ENCODE measurements at places on chromosomes 7 and 10.

DNA sequence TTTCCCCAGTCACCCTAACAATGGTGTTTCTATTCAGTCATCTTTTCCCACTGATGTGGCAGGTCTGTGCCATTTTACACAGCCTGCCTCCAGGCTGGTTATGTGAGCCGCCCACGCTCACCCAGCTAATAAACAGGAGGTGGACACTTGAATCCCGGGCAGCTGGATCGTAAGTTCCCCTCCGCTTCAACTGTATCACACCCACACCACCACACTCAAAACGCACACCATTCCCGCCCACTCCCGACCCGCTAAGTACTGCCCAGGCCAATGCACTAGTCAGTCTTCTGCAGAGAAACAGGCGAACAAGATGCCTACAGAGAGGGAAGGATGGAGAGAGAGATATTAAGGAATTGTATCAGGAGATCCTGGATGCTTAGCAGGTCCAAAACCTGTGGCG, 38.9 kb upstream of the PFKP start:
- no peak for DNase-seq

- no peak for DNase-seq
Observed at GRCh38 chr7:26081638-26082037, 70.4 kb upstream of the NFE2L3 start.

DNA sequence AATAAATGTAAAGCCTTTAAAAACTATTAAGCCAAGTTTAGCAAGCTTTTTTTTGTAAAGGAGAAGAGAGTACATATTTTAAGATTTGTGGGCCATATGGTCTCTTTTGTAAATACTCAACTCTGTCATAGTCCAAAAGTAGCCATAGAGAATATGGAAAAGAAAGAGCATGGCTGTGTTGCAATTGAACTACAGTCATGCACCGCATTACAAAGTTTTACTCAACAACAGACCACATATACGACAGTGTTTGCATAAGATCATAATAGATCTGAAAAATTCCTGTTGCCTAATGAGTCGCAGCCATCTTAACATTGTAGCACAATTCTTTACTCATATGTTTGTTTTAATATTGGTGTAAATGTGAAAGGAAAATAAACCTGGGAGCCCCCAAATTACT, 440.8 kb downstream of the HTR7 start:
- DNase-seq = no peak

DNA sequence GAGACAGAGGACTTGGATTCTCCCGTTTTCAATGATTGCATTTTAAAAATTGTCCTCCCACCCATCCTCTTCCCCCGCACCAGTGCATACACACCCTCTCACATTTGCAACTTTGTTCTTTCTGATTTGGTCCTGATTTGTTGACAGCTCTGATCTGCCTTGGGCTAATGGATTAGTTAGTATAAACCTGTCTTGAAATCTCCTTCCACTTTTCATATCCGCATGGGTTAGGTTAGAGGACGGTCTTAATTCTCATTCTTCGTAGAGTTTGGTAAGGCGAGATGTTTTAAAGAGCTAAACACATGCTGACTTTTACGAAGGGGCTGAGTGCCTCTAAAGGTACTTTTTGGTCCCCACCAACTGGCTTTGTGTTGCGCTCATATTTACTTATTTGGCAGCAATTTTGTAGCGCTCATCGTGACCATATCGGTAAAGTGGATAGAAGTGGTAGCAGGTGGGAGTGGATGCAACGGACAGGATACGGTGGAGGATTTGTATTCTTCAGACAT, 1.1 kb downstream of the AHR start:
- DNase-seq = peak; percentile 16

- no peak for DNase-seq
Observed at GRCh38 chr10:49568235-49568634, 29.3 kb upstream of the ERCC6 start.

- DNase-seq = no peak
Observed at GRCh38 chr7:140641524-140642195, 1.0 kb upstream of the DENND2A start.

DNA sequence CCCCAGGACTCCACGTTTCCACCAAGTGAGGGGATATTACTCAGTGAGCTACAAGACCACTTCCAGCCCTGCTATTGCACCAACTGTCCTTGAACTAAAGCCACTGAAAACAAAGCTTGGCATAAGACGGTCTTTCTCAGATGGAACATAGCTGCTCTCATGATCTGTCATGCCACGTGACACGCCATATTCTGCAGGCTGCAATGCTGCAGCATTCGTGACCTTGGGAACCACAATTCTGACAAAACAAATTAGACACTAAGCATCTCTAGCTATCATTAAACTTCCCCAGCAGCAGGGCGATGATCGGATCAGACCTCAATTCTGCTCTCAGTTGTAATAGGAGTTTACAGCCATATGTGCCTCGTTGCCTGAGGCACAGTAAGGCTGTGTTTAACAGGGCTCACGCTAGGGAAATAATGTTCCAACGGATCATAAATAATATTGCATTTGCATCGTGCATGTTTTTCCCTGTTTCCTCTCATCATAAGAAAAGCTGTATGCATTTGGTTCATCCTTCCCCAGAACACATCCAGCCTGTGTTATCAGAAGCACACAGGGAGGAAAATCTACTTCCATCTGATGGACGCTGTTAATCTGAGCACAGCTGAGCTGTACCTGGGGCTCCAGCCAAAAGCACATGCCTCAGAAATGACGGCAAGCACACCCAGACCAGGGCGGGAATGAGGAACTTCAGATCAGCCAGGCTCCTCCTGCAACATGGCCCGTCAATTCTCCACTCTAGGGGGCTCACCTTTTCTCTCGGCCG, 38.6 kb upstream of the CNPY1 start:
- DNase-seq = peak; percentile 58

DNA sequence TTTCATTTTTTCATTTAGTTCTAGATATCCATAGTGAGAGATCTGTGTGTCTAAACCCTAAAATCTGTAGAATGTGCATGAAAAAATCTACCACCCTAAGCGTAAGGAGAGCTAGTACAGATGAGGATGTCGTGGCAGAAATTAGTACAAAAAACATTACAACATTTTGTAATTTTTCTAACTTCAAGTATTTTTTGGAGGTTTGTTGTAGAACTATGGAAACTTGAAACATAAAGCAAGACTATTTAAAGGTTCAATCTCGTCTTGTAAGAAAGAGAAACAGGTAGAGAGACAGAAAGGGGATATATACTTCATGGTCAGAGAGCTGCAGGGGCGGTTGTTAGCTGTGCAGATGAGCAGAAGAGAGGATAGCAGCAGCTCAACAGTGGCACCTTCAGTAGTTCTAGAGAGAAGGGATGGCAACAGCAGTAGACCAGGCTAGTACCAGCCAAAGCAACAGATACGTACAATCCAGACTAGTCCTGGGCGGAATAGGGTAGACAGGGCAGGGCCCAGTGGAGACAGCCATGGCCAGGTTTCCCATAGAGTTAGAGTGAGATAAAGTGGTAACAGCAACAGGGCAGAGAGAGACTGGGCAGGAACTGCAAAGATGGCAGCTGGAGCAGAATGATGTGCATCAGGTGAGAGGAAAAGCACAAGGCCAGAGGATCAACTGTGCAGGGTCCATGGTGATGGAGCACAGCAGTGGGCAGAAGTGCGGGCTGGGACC, 145.2 kb downstream of the FRMD4A start:
- no peak for DNase-seq

- DNase-seq = no peak
Observed at GRCh38 chr10:116713846-116714245, 28.5 kb downstream of the HSPA12A start.

- peak; percentile 47 for DNase-seq
Observed at GRCh38 chr10:49076741-49077521, 38.4 kb downstream of the VSTM4 start.

DNA sequence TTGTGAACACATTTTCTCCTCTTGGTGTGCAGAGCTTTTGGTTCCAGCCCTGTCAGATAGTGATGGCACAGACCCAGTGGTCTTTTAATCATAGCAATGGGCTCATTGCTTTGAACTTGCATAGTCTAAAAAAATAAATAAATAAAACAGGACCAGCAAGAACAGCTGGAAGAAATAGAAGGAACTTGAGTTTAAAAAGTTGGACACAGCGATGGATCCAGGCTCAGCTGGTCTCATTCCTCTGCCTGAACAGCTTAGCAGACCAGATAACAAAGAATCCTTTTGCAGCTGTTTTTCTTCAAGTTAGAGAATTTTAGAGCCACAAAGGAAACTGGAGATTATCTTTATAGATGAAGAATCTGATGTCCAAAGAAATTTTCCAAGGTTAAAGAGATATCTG, 1005.6 kb downstream of the LRMDA start:
- DNase-seq = no peak

DNA sequence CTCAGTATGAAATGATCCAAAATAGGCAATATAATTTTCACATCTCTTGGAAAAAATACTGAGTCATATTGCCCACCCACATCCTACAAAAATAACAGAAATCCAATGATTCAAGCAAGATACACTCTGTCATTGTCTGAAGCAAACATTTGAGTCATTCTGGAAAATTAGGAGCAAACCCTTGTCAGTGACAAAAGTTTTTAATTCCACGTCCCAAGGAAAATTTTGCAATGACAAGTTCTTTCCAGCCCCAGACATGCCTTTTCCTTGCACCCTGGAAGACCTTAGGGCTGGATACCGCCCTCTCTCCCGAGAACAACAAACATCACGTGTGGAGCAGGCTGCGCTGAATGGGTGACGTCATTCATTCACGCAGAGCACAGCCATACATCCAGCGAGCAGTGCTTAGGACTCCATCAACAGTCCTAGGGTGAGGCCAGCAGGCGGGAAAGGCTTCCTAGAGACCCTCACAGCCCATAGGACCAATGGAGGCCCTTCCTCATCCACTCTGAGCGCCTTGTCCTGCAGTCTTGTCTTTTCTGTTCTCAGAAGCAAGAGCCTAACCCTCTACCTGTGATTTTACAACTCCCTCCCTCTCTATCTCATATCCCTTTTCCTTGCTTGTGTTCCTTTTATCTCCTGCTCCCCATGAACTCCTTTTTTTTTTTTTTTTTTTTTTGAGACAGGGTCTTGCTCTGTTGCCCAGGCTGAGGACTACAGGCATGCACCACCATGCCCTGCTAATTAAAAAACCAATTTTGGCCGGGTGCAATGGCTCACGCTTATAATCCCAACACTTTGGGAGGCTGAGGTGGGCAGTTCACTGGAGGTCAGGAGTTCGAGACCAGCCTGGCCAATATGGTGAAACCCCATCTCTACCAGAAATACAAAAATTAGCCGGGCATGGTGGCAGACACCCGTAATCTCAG, 23.5 kb upstream of the KDM7A start:
- DNase-seq = no peak

DNA sequence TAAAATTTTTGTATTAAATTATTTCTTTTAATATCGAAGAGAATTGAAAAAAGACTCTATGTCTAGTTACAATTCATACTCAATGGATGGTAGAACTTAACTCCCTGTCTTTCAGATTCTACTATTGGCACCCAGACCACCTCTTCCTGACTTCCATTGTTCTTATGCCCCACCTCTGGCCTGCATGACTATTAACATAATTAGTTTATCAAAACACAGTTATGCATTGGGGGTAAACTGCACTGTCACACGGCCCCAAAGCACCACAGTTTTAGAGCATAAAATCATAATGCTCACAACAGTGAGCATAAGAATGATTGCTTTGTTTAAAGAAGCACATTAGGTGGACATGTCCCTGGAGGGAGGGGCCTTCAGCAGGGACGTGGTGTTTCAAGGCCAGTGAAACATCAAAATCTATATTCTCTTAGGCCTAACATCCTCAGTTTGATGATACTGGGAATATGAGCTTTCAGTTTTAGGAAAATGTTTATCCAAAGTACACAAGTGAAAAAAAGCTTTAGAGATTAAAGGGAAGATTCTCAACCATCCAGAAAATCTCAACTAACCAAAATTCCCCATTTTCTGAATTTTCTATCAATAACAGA, 79.8 kb downstream of the NRP1 start:
- DNase-seq = no peak

DNA sequence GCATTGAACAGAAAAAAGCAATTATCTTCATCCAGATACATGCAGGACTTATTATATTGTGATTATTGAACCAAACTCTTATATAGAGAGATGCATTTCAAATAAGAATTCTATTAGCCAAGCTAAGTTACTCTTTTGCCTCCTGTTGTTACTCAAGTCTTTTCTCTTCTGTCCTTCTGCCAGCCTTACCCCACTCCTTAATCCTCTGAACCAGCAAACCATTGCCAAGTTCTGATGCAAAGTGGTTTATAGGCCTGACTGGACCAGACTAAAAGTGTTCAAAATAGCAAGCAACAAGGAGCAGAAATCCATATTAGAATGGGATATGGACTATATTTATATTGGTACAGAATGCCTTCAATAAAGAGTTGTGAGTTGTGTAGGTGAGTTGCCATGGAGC, 2.2 kb upstream of the SLC26A4 start:
- no peak for DNase-seq

DNA sequence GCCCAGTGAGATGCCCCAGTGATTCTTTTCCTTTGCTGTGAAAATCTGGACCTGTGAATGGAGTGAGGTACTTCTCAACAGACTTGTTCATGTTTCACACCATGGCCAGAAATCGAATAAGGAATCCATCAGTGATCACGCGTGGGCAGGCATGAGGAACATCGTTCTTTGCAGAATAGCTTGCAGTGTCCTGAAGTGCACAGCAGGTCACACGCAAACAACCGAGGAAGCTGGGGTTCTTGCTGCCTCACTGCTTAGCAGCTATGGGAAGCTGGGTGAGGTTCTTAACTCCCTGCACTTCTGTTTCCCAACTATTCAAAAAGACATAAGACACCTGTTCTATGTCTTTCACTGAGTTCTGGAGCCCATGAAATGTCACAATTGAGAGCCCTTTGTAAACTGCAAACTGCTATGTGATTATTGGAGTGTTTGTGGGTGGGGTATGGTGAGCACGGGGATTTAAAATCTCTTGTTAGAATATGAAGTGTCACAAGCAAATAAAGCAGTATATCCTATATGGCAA, 253.4 kb downstream of the KIAA1217 start:
- DNase-seq = no peak

DNA sequence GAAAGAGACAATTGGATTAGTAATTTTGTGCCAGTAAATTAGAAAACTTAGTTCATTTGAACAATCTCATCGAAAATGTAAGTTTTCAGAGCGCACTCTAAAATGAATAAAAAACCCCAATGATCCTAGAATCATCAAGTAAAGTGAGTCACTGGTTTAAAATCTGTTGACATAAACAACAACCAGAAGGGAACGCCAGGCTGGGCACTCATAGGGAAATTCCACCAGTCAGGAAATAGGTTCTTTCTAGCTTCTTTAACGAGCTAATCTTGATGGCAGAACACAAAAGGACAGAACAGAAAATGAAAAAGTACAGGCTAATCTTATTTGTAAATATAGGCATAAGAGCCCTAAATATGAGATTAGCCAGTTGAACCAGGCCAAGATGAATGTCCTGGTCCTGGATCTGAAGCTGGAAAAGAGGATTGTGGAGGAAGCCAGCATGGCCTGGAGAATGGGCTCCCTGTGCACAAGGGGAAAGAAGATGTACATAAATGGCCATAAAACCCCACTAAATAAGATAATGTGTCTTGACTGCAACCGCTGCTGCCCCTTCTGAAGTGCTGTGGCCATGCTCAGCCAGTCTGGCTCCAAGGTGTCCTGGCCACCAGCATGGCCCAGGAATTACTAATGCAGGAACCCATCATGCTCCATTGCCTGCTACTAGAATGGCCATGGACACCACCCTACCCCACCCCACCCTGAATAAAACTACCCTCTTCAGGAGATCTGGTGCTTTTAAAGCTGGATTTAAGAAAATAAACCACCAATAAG, 114.0 kb downstream of the WDFY4 start:
- no peak for DNase-seq

- no peak for DNase-seq
Observed at GRCh38 chr10:122326806-122327205, 47.7 kb upstream of the PLEKHA1 start.

- no peak for DNase-seq
Observed at GRCh38 chr7:101953248-101953819, 135.9 kb downstream of the CUX1 start.
